ENCODE measurements at places on chromosomes 11 and 22. TPM values are rescaled to one million over a fixed set of nuclear protein-coding genes. Genes with fewer than 3 reads are reported as not detected.

DNA sequence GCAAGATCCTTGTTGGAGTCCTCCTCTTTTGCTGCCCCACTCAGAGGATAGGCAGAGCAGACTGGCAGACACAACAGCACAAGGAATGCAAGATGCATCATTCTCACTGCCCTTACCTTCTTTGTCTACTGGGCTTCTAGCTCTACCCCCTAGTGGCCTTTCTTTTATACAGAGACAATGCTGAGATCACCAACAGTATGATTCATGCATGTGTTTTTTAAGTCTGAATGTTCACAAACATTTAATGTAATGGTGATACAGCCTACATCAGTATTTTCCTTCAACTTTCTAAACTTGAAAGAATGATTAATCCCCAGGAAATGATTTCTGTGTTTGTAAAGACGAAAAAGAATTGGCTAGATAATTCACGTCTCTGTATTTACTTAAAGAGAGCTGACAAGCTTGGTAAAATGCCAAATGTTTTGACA is at the start of gene MMP10:
MMP10 (minus strand) TSS at position 138 of the 428 bp plus-strand sequence; CDS start at position 101, 37 bp downstream.
- DNase-seq: peak; percentile 87

DNA sequence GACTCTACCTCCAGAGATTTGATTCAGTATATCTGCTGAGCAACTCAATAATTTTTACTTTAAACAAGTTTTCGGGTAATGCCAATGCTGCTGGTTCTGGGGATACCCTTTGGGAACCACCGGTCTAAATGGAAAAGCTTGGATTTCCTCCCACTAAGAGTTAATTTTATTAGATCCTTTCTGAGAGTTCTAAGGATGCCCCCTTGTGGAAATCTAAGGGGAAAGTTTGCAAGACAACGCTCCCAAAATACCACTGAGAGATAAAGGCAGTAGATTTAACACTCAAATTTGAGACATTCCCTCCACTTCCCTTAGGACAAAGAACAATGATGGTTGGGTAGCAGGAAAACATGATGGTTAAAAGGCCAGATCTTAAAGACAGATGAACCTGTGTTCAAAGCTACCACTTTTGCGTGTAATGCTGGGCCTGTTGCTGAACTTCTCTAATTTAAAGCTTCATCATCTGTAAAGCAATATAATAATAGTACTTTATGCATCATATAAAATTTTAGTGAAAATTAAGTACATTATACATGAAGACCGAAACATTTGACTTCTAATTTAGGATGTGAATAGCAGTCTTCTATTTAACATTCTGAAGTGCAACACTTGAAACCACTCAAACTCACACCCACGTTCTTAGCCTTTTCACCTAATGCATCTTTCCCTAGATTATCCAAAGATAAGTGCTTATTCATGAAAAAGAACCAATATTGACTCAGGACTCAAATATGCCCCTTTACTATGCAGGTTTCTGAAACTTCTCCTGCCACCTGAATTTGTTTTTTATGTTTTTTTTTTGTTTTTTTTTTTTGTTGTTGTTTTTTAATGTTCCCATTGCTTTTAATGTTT is 110.1 kb upstream of the LUZP2 start:
- peak; percentile 65 for DNase-seq

DNA sequence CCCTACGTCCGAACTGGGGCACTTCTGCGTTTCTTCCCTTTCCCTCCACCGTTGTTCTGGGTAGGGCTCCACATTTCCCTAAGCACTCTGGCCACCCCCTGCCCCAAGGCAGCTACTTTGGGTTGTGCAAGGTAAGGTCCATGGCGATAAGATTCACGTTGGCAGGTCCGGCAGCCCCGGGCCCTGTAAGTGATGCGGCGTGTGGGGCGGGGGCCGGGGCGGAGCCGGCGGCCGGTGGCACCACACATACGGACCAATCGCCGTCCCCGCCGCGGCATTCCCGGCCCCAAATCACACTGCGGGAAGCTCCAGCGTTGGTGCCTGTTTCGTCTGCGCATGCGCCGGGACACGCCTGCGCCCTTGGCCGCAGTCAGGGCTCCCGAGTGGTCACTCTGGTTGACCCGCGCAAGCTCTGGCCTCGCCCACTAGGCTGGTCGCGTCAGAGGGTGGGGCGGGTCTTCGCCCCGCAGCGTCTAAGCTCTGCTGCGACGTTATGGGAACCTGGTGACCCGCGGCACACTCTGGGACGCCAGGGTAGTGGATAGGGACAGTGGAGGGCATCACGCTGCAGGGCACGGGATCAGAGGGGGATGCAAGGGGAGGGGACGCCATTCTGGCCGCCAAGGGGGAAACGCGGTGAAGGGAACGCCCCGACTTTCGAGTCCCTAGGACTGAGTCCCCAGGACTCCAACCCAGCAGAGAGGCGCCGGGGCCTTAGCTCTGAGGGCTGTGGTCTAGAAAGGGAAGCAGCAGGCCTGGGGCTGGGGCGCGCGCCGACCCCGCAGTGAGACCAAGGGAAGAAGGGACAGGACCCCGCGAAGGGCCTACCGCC is 1.6 kb downstream of the FADS1 start:
- peak; percentile 90 for DNase-seq

DNA sequence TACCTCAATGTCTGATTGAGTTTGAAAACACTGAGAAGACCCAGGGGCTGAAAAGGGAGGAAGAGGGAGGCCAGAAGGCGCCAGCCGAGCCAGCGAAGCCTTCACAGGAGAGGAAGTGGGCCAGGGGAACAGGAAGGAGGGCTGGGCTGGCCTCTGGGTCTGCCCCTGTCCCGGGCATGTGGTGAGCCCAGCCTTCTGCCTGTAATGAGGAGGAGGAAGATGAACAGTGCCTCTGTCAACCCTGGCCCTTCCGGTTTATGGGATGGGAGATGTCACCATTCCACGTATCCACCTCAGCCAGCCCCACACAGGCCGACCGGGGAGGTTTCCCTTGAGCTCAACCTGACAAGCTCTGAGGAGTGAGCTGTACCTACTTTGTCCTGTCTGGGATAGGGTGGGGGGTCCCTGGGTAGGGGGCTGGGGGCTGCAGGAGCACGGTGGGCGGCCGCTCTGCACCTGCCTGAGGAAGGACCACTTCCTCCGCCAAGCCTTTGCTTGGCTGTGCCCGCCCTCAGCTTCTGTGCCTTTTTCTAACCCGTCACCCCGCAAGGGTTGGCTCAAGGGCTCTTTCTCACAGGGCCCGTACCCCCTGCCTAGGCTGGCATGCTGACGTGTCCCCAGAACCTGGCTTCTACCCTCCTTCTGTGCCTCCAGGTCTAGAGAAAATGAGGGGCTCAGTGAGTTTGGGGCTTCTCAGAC is 2.0 kb downstream of the PARVG start:
- DNase-seq: no peak

GRCh38 chr11:77179048-77179447 is 51.0 kb downstream of the MYO7A start:
- DNase-seq: no peak

GRCh38 chr11:40253166-40253565 is 1206.3 kb downstream of the LRRC4C start:
- no peak for DNase-seq

DNA sequence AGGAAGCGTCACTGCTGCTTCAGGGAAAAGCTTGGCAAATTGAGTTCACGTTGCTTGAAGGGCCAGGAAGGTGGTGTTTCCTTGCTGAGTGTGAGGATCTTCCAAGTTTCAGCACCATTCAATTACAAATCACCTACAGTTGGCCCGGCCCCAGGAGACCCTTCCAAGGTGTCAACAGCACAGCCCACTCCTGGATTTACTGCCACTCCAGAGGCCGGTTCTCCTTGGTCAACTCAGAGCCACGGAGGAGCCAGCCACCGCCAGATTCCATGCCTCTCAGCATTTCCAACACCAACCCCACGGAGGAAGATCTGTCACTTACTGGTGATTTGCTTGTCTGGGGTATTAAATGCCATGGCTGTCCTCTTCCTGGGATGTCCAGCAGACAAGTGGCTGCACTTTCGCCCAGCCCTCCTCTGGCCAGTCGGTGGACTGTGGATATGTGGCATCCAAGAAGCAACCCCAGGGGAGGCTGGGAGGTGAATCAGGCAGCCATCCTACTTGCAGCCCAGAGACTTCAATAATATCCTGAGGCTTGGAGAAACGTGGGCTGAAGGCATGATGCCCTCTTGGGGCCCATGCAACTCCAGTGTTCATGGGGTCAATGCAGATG is 74.1 kb upstream of the SHANK2 start:
- no peak for DNase-seq

GRCh38 chr11:128399251-128400121 is 187.9 kb downstream of the ETS1 start:
- peak; percentile 81 for DNase-seq

DNA sequence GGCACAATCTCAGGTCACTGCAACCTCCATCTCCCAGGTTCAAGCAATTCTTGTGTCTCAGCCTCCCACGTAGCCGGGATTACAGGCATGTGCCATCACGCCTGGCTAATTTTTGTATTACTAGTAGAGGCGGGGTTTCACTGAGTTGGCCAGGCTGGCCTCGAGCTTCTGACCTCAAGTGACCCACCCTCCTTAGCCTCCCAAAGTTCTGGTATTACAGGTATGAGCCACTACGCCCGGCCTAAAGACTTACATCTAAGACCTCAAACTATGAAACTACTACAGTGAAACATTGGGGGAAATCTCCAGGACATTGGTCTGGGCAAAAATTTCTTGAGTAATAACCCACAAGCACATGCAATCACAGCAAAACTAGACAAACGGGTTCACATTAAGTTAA is 13.8 kb upstream of the FAM181B start:
- no peak for DNase-seq

DNA sequence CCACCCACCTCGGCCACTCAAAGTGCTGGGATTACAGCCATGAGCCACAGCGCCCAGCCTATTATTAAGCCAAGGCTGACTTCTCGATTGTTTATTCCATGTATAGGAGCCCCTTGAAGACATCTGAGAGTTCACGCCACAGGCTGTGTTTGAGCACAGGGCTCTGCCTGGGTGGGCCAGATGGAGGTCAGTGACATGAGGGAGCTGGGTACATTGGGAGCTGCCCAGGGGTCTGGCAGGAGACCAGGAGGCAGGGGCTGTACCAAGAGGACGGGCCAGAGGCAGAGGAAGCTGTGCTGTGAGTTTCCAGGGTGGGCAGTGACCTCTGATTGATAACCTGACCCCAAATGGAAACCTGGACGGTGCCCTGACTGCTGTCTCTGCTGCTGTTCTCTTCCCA is 5.4 kb downstream of the LMF2 start:
- DNase-seq: no peak

DNA sequence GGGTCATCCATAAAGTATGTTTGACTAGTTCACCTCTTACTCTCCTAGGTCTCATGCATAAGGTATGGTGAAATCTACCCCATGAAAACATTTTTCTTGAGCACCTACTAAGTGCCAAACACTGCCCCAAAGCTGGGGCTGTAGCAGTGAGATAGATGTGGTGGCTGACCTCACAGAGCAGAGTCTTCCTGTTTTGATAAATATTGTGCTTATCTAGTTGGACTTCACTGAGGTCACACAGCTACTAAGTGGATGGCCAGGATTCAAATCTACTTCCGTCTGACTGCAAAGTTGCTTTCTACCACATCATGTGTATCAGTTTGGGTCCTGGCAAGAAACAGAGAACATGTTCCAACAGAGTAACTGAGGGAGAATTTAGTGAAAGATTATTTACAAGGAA is 6.4 kb upstream of the HTATIP2 start:
- DNase-seq: no peak

GRCh38 chr22:33013531-33014162 is 44.5 kb downstream of the SYN3 start:
- DNase-seq: no peak

DNA sequence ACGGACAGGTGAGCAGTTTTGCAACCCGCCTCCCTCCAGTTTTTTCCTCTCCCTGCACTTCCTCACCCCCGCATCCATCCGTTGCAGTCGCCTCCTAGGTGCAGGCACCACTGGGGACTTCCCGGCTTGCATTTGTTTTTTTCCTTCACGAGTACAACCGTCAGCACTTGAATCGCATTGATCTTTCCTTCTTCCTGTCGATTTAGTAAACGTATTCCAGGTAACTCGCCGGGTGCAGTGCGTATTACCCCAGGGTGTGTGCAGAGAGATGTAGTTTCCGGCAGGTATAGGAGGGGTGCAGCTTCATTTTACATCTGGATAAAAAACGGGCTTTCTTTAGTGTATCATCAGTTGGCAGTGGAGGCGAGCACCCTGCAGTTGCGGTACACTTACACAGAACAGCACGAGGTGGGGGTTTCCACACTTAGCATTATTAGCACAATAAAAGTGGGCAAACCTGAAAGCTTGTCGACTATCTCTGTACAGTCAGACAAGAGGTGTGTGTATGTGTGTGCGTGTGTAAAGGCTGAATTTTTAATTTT is at the start of gene SORL1-AS1:
SORL1-AS1 (minus strand) TSS at position 359 of the 542 bp plus-strand sequence.
- DNase-seq: no peak

DNA sequence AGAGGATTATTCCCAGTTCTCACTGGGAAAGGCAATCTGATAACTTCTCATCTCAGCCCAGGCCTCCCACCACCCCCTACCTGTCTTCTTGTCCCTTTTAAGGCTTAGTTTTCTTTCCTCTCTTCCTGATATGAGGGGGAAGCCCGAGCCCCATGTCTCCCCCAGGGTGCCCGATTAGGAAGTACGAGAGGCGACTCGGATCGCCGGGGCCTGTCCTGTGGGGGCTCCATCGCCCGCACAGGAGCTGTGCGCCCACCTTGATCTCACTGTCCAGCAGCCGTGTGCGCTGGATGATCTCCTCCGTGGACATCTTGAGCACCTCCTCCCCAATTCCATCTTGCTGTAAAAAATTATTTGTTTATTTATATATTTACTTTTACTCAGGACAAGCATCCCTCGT is 628 bp downstream of the PSMC3 start:
- peak; percentile 45 for DNase-seq

DNA sequence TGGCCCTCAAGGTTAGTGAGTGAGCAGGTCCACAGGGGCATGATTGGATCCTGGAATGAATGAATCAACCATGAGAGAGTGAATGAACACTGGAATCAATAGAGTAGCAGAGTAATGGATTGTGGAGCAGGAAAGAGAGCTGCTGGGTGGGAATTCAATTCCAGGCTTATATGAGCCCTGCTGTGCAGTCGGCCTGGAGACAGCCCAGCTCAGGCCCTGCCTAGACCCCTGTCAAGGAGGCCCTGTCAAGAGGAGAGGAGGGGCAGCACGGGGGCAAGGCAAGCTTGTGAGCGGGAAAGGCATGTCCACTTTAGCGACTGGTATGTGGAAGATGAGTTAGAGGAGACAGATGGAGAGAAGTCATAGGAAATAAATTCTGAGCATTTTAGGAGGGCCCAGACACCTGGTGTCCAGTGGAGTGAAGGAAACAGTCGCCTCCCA is 1.3 kb upstream of the FOLR1 start:
- no peak for DNase-seq

GRCh38 chr11:95524314-95525036 is 265.1 kb downstream of the FAM76B start:
- no peak for DNase-seq

CYTH4 gene
- not detected for total RNA-seq

PVALB gene
- total RNA-seq: not detected

SLC22A25 gene
- total RNA-seq: not detected

DDTL gene
- not detected for total RNA-seq

HBE1 gene
- not detected for total RNA-seq

OR2AG1 gene
- total RNA-seq: not detected

LMO1 gene
- total RNA-seq: not detected
